ENCODE measurements at places on chromosomes 5 and 9. TPM values are rescaled to one million over a fixed set of nuclear protein-coding genes. Genes with fewer than 3 reads are reported as not detected.

- DNase-seq = no peak
Observed at GRCh38 chr5:158752656-158752973, 347.1 kb downstream of the EBF1 start.

DNA sequence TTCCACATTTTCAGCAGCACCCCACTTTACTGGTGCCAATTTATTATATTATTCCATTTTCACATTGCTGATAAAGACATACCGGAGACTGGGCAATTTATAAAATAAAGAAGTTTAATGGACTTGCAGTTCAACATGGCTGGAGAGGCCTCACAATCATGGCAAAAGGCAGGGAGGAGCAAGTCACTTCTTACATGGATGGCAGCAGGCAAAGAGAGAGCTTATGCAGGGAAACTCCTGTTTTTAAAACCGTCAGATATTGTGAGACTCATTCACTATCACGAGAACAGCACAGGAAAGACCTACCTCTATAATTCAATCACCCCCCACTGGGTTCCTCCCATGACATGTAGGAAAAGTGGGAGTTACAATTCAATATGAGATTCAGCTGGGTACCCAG is 641.8 kb upstream of the MEF2C start:
- DNase-seq = no peak

- DNase-seq = no peak
Observed at GRCh38 chr5:28726815-28727214, 1688.4 kb upstream of the CDH9 start.

Gene CDX1
- total RNA-seq = not detected

Gene MLANA
- total RNA-seq = not detected
